ENCODE measurements at places on chromosomes 1 and 21.
A peak's percentile ranks its signal among the peaks of the same experiment; 100 is the strongest.

- no peak for DNase-seq
These were observed 191.8 kb downstream of the ZNF326 start for GRCh38 chr1:90186506-90187322.

GRCh38 chr1:227941509-227942020 is 6.2 kb downstream of the WNT9A start:
- peak; percentile 33 for DNase-seq

GRCh38 chr1:21238141-21238800 is 52.0 kb downstream of the ECE1 start:
- no peak for DNase-seq

DNA sequence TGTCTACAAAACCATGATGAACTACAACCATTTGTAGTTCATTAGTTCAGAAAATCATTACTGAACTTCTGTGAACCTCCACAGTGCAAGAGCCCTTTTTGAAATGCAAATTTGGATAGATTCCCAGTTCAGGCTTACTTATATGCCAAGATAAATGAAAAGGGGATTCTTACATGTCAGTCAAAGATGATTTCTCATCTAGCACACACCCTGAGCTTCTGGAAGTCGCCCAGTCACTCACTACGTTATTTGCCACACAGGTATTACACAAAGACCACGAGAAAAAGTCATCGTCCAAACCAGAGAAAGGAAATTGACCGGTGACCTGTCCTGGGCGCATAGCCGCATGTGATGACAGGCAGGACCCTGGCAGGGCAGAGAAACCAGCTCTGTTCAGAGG is 41.8 kb downstream of the ETS2 start:
- DNase-seq = no peak

GRCh38 chr1:93681101-93681988 is at the start of gene BCAR3:
Gene BCAR3 (minus strand): TSS chr1:93681837. CDS start chr1:93674930, 6,907 bp downstream.
- DNase-seq = peak; percentile 83

DNA sequence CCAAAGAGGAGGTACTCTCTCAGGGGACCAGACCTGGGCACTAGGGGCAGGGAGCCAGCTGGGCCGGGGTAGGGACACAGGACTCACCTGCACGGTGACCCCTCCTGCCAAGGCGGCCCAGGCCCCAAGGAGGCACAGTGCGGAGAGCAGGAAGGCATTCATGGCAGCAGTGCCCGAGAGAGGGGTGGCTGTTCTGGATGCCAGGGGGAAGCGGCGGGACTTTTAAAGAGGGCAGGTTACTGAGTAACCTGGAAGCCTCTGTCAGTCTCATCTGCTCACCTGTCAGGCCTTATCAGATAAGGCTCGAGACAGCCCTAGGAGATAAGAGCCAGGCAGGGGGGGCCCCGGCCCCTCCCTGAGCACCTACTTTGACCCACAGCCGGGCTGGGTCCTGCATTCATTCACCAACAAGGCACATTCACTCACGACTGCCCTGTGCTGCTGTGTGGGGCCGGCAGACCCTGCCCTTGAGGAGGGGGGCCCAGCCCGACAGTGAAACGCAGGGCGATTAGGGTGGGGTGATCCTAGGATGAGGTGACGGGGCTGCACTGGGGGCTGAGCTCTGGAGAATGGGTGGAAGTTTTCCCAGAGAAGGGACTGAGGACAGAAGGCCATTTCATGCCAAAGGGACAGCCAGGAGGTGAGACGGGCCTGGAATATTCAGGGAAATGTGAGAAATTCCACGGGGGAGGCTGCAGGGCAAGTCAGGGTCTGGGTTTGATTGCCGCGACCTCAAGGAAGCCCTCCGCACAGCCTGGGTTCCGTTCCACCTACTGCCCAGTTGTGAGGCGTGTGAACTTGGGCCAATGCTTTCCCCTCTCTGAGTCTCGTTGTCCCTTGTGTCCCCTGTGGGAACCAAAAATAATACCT is at the start of gene GUCA2A:
TSS of gene GUCA2A (minus strand) at position 195 of the 870 bp plus-strand sequence. CDS start at position 162, 33 bp downstream.
- DNase-seq = no peak

DNA sequence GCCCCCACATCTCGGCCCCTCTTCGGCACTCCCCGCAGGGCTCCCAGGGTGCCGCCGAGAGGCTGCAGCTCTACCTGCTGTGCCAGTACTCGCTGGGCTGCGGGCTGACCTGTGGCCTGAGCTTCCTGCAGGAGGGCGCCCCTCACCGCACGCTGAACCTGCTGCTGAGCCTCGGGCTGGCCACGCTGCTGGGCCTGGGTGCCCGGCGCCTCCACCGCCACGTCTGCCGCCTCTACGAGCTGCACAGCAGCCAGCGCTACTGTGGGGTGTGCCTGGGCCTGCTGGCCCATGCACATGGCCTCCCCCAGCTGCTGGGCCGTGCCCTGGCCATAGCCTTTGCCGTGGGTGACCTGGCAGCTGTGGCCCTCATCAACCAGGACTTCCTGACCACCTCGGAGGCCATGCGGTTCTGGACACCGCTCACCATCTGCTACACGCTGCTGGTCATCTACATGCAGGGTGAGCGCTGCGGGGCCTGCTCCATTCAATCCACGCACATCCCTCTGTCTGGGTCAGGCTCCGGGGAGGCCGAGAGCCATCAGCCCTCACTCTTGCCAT is 1.9 kb downstream of the TMEM82 start:
- DNase-seq = no peak

- peak; percentile 75 for DNase-seq
These were observed 16.1 kb downstream of the TNFRSF8 start for GRCh38 chr1:12078938-12079861.

- no peak for DNase-seq
These were observed 18.6 kb downstream of the AZIN2 start for GRCh38 chr1:33099290-33100118.

DNA sequence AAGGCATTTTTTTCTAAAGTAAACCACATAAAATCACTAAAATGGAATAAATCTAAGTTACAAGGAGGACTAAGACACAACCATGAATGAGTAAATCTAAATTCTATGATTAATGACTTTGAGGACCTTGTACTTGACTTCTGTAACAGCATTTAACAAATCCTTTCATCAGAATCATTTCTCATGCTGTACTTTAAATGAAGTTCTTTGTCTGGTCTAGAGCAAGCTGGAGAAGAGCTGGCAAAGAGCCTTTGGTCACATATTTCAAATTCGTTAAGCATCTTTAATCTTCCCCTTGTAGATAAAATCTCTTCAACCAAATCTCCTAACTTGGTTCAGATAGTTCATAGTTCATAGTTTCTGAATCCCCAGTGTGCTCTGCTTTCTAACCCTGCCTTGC is 405.4 kb downstream of the PTPRC start:
- no peak for DNase-seq

- DNase-seq = no peak
These were observed 12.4 kb downstream of the TNFRSF8 start for GRCh38 chr1:12075195-12076114.

GRCh38 chr1:106646261-106646784 is 410.2 kb upstream of the PRMT6 start:
- DNase-seq = no peak

DNA sequence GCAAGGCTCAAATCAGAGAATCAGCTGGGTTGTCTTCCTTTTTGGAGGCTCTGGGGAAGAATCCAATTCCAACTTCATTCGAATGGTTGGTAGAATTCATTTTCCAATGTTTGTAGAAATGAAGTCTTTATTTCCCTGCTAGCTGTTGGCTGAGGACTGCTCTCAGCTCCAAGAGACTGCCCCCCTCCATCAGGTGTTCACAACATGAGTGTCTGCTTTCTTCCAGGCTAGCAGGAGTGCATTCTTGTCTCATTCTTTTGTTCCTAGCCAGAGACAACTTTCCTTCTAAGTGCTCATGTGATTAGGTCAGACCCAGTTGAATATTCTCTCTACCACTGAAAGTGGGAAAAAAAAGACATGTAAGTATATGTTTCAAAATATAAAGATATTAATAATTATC is 95.2 kb downstream of the HLX start:
- no peak for DNase-seq

GRCh38 chr1:36900128-36900527 is 134.2 kb downstream of the GRIK3 start:
- no peak for DNase-seq

- no peak for DNase-seq
These were observed 27.8 kb downstream of the WNT9A start for GRCh38 chr1:227919906-227920305.

DNA sequence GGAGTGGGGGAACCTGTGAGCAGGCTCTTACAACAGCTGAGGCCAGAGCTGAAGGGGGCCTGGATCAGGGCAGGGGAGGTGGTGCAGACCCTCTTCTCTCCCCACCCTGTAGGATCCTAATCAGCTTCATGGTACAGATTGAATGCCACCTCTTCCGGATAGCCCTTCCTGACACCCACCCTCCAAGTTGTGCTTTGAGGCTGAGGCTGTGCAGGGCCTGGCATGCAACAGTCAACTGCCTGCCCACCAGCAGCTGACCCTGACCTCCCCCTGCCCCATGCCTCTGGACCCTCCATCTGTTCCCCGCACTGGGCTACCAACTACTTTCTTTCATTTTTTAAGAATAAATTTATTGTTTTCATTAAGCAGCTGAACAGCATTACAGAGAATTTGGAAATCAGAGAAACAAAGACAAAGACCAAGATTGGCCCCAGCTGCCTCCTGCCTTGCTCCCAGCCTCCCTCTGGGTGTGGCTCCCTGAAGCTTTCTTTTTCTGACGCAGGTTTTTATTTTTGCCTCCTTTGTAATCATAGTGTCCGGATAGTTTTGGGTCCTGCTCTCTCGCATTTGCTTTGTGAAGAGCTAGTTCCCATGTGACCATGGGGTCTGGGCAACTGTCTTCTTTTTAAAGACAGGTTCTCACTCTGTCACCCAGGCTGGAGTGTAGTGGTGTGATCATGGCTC is 12.8 kb downstream of the ZNF362 start:
- no peak for DNase-seq

DNA sequence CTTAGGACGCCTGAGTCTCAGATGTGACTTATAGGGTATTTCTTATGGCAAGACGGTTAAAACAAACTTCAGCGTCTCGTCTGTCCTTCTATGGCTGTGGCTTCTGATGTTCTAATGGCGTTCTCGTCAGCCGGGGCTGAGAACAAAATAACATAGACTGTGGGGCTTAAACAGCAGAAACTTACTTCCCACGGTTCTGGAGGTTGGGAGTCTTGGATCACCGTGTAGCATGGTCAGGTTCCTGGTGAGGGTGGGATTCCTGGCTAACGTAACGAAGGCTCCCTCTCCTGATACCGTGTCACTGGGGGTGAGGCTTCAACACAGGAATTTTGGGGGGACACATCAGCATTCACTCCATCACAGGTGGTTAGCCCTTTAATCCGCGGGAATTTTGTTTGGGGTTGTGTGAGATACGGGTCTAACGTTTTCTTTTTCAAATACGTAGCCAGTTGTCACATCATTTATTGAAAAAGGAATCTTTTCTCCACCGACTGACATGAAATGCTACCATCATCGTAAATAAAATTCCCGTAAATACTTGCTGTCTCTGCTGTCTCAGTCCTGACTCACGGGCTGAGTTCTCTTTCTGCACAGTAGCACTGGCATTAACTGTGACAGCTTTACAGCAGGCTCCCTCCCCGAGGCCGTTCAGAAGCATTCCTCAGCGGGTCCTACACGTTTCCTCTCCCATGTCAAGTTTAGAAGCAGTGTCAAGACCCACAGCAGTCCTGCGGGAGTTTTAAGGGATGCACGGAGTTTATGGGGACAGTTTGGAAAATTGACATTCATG is 8.1 kb upstream of the POFUT2 start:
- DNase-seq = no peak

DNA sequence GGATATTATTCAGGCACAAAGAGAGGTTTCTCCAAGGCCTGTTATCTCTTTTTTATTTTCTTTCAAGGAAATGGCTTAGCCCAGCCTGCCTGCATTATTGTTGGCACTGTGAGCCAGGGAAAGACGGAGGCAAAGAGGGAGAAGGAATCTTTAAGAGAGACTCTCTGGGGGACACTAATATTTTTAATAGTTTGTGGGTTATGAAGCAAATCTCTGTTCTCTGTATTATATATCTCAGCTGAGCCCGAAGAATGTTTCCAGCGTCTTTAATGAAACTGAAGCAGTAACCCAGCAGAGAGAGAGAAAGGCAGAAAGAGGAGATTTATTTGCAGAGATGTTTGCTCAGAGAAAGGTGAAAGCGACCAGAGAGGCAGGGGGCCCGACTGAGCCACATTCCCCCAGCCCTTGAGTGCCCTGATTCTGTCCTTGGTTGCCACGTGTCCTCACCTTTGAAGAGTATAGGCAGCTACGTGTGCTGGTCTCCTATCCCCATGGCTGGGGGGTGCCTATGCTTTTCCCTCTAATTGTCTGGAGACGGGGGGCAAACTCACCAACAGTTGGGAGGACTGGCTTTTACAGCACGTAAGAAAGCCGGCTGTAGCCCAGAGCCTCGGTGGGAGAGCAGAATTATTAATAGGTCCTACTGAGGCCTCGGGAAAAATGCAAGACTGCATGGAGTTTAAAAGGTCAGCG is 166.4 kb downstream of the TRABD2B start:
- no peak for DNase-seq

GRCh38 chr1:12012560-12013316 is 6.6 kb upstream of the MIIP start:
- no peak for DNase-seq

DNA sequence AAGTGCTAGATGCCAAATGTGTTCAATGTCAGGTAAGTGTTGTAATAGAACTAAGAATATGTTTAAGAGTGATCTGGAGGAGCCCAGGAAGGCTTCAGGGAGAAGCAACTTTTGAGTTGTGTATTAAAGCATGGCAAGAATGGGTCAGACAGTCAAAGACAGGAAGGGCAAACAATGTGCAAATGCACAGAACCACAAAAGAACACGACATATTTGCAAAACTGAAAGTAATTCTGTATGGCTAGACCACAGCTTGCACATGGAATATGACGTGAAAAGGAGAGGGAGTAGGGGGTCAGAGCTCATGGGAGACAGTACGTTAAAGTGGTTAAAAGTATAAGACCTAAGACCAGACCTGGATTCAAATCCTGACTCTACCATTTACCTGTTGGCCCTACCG is 7.1 kb upstream of the SORT1 start:
- DNase-seq = no peak

- peak; percentile 88 for DNase-seq
These were observed 8.6 kb downstream of the FMOD start for GRCh38 chr1:203342192-203342940.
